Gastroesophageal sphincter (tissue), 4 donors: ENCODE measurements at places on chromosomes 1 and 21. TPM values are rescaled to one million over a fixed set of nuclear protein-coding genes. Genes with fewer than 3 reads are reported as not detected.

DNA sequence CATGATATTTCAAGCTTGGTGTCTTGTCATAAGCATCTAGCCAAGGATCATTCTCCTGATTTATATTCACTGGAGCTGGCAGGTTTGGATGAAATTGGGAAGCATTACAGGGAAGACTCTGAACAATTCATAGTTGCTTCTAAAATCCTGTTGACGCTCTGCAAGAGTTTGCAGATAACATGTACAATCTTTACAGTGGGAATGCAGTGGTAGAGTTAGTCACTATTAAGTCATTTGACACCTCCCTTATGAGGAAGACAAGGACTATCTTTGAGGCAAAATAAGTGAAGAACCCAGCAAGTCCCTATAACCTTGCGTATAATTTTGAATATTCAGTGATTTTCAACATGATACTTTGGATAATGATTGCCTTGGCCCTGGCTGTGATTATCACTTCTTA, 45.3 kb upstream of the CRB1 start:
- no peaks in the 10 kb centered on the region for H3K27me3 ChIP-seq
- H3K4me1 ChIP-seq = no peaks in the 10 kb centered on the region
- no peak overlapping the region for H3K4me3 ChIP-seq
- peaks cover 3% of the 10 kb centered on the region for H3K36me3 ChIP-seq
- no peak for ATAC-seq
- H3K27ac ChIP-seq = no peak overlapping the region

- H3K27ac ChIP-seq = peak overlapping the region; percentile 80
- H3K4me1 ChIP-seq = peaks cover 2% of the 10 kb centered on the region
- H3K4me3 ChIP-seq = no peak overlapping the region
Observed at GRCh38 chr1:203534526-203534925, 40.6 kb downstream of the OPTC start.

DNA sequence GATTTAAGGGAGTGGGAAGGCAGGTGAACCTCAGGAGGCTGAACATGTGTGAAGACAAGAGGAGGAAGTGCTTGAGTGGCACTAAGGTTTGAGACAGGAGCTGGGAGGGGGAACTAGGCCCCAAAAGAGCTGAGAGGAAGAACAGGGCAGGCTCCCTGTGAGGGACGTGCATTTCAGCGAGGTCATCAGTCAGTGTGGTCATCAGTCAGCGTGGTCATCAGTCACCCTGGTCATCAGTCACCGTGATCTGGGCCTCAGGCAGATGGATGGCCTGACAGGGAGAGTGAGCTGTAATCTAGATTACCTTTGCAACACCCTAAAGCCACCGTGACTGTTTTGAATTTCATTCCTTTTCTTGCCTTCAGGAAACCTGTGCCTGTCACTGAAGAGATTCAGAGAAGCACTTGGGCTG, 29.1 kb downstream of the VTCN1 start:
- no peak for ATAC-seq
- H3K27me3 ChIP-seq = no peaks in the 10 kb centered on the region
- no peaks in the 10 kb centered on the region for H3K4me1 ChIP-seq
- H3K4me3 ChIP-seq = no peak overlapping the region
- H3K36me3 ChIP-seq = no peaks in the 10 kb centered on the region

GRCh38 chr1:159949981-159950381, 4.1 kb downstream of the SLAMF9 start:
- peaks cover 17% of the 10 kb centered on the region for H3K27me3 ChIP-seq
- ATAC-seq = no peak
- H3K27ac ChIP-seq = no peak overlapping the region
- peaks cover 3% of the 10 kb centered on the region for H3K4me1 ChIP-seq
- no peaks in the 10 kb centered on the region for H3K36me3 ChIP-seq

Gene TSPEAR
- not detected for total RNA-seq

Gene MMP23B
- total RNA-seq = 27.2 TPM

GRCh38 chr1:30729901-30730300, 6.5 kb upstream of the MATN1 start:
- no peak overlapping the region for H3K4me3 ChIP-seq
- H3K27ac ChIP-seq = no peak overlapping the region
- peaks cover 7% of the 10 kb centered on the region for H3K27me3 ChIP-seq
- no peak for ATAC-seq

DNA sequence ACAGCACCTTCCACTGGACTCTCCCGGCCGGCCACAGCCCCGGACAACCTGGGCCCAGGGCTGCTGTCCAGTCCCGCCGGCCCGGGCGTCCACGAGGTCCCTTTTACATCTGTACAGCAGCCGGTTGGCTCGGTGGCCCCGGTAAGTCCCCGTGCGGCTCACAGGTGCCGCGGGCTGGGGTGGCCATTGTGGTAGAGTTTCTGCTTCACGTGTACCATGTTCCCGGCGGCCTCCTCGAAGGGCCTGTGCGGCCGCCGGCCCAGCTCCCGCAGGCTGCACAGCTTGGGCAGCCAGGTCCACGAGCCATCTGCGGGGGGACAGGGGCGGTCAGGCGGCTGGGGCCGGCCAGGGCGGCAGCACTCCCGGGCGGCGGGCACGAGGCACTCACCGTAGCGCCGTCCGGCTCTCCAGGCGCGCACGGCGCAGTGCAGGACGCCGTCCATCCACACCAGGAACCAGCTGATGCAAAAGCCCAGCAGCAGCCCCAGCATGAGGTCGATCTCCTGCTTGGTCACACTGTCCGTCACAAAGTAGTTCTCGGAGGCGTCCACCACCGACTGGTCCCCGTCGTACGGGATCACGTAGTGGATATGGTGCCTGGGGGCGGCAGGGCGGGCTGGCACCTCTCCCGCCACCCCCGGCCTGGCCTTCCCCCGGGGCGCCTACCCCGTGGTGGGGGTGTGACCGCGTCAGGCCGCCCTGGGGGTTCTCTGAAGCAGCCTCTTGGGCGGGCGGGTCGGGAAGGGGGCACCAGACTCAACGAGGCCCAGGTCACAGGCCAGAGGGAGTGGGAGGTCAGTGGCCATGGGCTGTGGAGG, 5.0 kb downstream of the TMEM240 start:
- ATAC-seq = no peak
- no peak overlapping the region for H3K4me3 ChIP-seq
- H3K36me3 ChIP-seq = no peaks in the 10 kb centered on the region
- no peaks in the 10 kb centered on the region for H3K27me3 ChIP-seq

Gene MANEAL
- total RNA-seq = 2.7 TPM

DNA sequence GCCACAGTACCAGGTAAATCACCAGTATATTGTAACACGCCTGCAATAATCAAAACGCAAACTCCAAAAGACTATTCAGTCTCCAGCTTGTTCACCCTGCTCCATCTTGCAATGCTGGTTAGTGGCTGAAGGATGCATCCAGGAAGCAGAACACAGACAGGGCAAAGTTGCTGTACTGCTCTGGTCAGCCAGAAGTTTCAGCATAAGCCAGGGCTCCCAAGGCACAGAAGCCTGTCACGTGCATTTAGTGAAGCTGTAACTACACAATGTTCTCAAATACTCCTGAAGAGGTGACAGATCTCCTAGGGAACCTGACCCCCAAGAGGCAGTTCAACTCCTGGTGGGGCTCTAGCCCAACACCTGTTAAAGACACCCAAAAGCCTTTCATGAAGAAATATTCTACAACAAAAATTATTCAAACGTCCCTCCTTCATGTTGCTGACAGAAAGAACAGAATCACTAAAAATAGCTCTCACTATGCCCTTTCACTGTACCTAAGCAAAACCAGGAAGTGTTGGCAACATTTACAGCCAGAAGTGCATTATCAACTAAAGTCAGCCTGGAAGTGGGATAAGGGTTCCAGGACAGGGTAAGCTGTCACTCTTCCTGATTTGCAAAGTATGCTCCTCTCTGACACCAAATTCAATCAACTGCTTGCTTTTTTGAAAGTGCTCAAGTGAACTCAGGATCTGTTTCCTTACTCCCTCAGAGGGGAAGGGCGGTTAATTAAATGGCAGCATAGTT, 52.1 kb downstream of the SLC35D1 start:
- peak overlapping the region; percentile 72 for H3K27ac ChIP-seq
- no peaks in the 10 kb centered on the region for H3K27me3 ChIP-seq
- no peaks in the 10 kb centered on the region for H3K36me3 ChIP-seq

Gene NMNAT1
- total RNA-seq = 6.1 TPM

GRCh38 chr1:218330043-218330623, 15.0 kb upstream of the TGFB2 start:
- H3K36me3 ChIP-seq = peaks cover 20% of the 10 kb centered on the region
- no peak for ATAC-seq
- H3K27me3 ChIP-seq = no peaks in the 10 kb centered on the region
- no peak overlapping the region for H3K27ac ChIP-seq
- H3K4me1 ChIP-seq = no peaks in the 10 kb centered on the region

Gene ILDR2
- 15.2 TPM for total RNA-seq

DNA sequence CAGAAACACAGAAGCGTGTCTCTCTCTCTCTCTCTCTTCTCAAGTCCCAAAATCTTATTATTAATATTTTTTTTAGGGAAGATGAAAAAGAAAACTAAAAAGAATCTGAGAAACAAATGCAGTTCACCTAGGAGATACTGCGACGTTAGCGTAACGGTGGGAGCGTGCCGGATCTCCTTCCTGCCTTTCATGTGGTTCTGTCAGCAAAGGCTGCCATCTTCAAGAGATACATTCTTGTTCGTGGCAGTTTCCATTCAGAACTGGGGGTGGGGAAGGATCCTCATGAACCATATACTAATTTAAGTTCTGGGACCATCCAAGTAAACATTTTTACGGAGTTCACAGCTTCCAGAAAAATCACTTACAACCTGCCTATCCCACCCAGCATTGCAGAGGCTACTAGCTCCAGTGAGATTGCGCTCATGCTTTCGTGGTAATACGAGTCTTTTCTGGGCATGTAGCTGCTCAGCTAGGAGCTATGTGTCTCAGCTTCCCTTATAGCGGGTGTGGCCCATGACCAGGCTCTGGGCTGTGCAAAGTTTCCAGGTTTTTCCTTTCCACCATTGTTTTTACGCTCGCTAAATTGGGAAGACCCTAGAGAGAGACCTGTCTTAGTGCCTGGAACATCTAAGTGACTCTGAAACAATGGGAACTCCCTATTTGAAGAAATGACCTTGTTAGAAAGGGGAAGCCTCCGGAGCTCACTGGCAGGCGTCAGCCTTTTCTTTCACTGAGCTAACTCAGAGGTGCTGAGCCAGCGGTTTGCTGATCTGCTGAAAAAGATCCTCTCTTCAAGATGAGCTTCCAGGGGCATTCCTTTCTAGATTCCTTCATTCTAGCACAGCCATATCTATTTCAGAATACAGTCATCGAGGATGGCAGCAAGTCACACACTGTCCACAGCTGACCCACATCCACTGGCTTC, 17.3 kb downstream of the SLAMF1 start:
- H3K4me1 ChIP-seq = no peaks in the 10 kb centered on the region
- H3K36me3 ChIP-seq = no peaks in the 10 kb centered on the region
- no peak overlapping the region for H3K4me3 ChIP-seq
- H3K27ac ChIP-seq = no peak overlapping the region
- no peak for ATAC-seq

Gene SLC16A4
- total RNA-seq = 10.5 TPM

Gene MIER1
- total RNA-seq = 61.2 TPM

- H3K27me3 ChIP-seq = no peaks in the 10 kb centered on the region
- H3K36me3 ChIP-seq = no peaks in the 10 kb centered on the region
- H3K27ac ChIP-seq = peak overlapping the region; percentile 91
- H3K4me3 ChIP-seq = no peak overlapping the region
Observed at GRCh38 chr1:8706291-8706690, 111.1 kb downstream of the RERE start.

- H3K27me3 ChIP-seq = no peaks in the 10 kb centered on the region
- no peak for ATAC-seq
- H3K27ac ChIP-seq = no peak overlapping the region
- no peaks in the 10 kb centered on the region for H3K4me1 ChIP-seq
Observed at GRCh38 chr1:94553323-94553730, 11.8 kb upstream of the F3 start.

Gene HSD3B2
- not detected for total RNA-seq

- peak overlapping the region; percentile 1 for H3K4me3 ChIP-seq
- H3K27me3 ChIP-seq = no peaks in the 10 kb centered on the region
- no peaks in the 10 kb centered on the region for H3K36me3 ChIP-seq
- peaks cover 31% of the 10 kb centered on the region for H3K4me1 ChIP-seq
- peak; percentile 93 for ATAC-seq
- H3K27ac ChIP-seq = peak overlapping the region; percentile 60
Observed at GRCh38 chr1:46401964-46402626, 8.0 kb downstream of the FAAH start.

DNA sequence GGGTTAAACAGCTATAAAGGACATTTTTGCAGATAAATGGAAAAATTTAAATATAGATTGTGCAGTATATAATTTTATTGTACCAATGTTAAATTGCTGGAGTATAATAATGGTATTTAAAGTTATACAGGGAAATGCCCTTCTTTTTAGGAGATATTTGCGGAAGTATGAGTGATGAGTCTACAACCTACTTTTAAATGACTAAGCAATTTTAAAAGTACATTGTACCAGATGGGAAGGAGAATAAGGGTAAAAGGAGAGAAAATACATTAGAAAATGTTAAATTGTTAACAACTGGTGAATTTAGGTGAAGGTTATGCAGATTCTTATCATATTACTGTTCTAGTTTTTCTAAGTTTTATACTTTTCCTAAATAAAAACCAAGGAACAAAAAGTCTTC, 91.8 kb downstream of the ZZZ3 start:
- H3K36me3 ChIP-seq = no peaks in the 10 kb centered on the region
- ATAC-seq = no peak
- peaks cover 4% of the 10 kb centered on the region for H3K4me1 ChIP-seq

Gene XCL2
- 2.0 TPM for total RNA-seq

Gene FOXD2
- 0.81 TPM for total RNA-seq

DNA sequence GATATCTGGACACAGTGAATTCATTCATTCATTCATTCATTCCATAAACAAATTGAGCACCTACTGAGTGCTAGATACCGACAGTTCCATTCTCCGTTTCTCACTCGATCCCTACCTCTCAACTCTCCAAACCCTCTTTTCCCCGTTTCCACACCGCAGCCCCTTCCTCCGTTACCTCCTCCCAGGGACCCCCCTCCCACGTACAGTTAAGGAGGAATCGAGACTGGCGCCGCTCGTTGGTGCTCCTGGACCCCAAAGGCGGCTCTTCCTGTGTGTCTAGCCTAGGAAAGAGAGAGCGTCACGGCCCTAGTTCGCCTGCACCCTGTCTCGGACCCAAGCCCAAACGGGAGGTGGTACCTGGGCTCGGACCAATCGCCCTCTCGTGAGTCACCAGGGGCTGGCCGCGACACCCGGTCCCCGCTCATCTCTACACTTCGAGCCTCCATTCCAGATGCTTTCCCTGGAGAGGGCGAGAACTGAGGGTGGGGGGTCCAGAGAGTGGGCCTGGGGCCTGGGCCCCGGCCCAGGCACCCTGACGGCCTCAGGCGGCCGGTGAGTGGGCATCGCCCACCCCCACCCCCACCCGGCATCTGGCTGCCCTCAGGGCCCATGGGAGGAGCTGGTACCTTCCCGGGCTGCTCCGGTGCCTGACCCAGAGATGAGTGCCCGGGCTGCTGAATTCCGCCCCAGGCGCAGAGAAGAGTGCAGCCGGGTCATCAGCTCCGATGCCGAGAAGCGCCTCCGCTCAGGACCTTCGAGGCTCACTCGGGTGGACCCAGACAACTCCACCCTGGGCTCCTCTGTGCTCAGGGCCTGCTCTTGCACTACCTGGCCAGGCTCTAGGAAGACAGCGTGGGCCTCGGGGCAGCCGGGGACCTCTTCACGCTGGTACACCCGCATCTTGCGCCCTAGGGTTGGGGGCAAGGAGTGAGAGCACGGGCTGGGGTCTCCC, 4.9 kb downstream of the ARHGEF19 start:
- H3K4me3 ChIP-seq = peak overlapping the region; percentile 55
- H3K27me3 ChIP-seq = no peaks in the 10 kb centered on the region
- no peak for ATAC-seq
- H3K4me1 ChIP-seq = peaks cover 32% of the 10 kb centered on the region
- peak overlapping the region; percentile 68 for H3K27ac ChIP-seq

- peaks cover 28% of the 10 kb centered on the region for H3K27me3 ChIP-seq
- ATAC-seq = no peak
- peaks cover 30% of the 10 kb centered on the region for H3K4me1 ChIP-seq
- H3K27ac ChIP-seq = peak overlapping the region; percentile 93
Observed at GRCh38 chr1:26996024-26996423, 2.5 kb downstream of the TRNP1 start.
